ENCODE measurements at places on chromosomes 13 and 19.

- DNase-seq = no peak
These were observed 109.5 kb downstream of the TM9SF2 start for GRCh38 chr13:99610702-99611289.

GRCh38 chr13:97329331-97329730 lies 104.6 kb upstream of the RAP2A start:
- no peak for DNase-seq

GRCh38 chr19:1214299-1214861 lies 8.8 kb downstream of the STK11 start:
- DNase-seq = no peak

DNA sequence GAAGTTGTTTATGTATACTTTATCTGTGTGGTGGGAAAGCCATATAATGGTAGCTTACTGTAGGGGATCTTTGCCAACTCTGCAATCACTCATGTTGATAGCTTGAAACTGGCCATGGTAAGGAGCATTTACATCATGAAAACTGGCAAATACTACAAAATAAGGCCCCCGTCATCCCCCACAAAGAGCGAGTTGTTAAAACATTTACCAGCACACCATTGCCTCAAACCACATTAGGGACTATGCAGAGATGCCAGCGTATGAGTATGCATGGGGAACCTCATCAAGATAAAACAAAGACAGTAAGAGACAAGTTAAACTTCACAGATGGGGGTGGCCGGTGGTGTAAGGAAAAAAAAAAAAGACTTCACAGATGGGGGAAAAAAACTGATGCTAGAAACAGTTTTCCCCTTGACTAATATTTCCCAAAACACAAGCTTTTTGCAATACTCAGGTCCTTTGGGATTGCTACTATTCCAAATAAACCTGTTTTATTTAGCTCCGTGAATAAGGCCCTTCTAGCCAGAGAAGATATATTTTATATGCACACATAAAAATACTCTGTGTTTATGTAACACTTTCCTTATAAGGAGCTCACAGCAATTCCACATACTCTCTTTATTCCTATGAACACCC lies 70.6 kb upstream of the SERP2 start:
- no peak for DNase-seq

GRCh38 chr13:104616990-104617389 lies 1550.8 kb upstream of the SLC10A2 start:
- DNase-seq = no peak

GRCh38 chr13:31875134-31875533 lies 135.8 kb downstream of the RXFP2 start:
- no peak for DNase-seq
